GM04504 (cell line): ENCODE measurements at places on chromosomes 11 and 22.

GRCh38 chr22:44526779-44527126 lies 28.7 kb upstream of the RTL6 start:
- no peak for DNase-seq

DNA sequence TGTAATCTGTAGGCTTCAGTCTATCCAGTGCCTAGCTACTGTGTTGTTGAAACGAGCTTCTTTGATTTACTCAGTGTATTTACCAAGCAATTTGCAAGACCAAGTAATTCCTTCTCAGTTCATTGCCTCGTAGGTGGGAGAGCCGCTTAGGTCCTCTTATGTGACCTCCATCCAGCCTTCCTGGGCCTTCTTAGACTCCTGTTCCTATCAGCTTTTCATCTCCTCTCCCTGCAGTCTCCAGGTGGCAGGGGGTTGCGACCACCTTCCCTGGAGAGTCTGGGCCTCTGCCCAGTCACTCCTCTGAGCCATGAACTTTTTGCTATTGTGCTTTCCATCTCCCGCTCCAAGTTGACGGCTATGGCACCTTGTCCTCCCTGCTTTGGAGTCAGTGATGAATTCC lies 251.8 kb downstream of the KIRREL3 start:
- DNase-seq: no peak

DNA sequence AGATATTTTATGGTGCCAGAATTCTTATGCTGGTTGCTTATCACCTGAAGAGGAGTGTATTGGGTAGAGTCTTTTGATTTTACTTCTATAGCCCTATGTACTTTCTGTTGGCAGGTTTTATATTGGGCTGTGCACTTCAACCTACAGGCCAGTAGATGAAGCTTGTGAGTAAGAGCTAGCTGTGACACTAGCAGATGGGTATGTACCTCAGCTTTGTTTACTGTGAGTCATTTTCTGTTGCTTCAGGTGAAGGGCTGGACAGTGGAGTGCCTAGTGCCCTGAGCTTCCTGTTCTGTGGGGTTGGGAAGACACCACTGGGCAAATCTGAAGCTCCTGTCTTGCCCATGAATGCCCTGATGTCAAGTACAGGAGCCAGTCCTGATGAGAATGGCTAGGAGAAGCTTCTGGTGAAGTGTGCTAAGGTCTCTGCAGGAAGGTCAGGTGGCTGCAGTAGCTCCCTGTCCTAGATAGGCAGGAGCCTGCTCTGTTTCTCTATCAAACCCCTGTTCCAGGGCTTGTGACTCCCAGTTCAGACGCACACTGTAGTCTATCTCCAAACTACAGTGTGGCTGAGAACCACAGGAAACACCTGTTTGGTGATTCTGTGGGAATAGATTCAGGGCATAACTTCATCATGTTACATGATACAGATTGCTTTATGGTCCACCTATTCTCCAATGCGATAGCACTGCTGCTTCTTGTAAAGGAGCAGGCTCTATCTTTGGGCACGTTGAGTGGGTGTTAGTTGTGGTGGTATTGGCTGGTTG lies 755.7 kb downstream of the KCNA4 start:
- no peak for DNase-seq

DNA sequence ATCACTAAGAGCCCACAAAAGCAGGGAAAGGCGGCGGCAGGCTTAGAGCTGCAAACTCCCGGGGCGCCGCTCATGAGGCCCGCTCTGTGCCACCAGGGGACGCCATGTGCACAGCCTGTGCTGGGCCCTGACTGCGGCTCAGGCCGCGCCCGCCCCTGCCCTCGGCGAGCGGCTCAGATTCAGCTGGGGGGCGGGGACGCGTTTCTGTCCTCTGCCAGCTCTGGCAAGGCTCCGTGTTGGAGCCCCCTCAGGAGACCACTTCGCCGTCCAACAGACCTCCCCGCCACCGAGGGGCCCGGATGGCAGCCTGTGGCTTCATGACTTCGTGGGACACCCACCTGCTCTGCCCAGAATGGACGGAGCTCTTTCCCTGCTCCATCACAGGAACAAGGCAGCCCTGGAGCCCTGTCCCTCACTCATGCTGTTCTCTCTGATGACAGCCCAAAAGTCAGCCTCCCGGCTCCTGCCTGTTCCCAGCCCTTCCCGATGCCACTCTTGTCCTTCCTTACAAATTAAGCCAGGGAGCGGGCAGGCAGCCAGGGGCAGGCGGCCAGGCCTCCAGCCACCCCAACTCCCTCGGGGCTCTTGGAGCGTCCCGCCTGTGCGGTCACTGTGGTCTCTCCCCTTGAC lies 69.1 kb downstream of the NAT10 start:
- DNase-seq: peak; percentile 31

GRCh38 chr11:75576499-75576918 lies 14.5 kb downstream of the SERPINH1 start:
- no peak for DNase-seq

DNA sequence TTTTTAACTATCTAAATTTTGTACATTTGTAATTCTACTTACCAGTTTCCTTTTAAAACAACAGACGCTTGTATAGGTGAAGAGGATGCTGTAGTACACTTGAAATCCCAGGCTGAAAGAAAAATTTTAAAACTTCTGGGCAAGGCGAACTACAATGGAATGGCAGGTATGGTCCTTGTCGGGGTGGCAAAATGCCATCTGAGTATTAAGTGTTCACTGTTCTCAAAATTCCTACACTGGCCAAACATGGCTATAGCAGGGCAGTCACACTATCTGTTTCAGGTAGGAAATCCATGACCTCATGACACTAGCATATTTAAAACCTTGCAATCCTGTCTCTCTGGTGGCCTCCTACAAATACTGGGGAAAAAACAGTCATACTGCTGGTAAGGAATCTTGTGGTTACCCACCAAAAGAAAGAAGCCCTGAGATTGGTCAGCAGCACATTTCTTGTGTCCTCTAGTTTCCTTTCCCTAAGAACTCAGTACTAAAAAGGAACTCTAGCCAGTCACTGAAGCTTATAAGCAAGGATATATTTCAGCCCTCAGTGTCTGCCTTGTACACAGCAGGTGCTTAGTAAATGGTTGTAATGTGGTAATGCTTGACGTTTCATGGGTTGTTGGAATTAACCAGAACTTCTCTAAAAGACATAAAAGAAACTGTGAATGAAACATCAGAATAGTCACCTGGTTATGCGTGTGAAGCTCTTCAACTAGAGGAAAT lies 5.2 kb upstream of the ZC3H12C start:
- DNase-seq: peak; percentile 27

GRCh38 chr11:69178819-69179482 lies 23.2 kb downstream of the SMIM38 start:
- no peak for DNase-seq

DNA sequence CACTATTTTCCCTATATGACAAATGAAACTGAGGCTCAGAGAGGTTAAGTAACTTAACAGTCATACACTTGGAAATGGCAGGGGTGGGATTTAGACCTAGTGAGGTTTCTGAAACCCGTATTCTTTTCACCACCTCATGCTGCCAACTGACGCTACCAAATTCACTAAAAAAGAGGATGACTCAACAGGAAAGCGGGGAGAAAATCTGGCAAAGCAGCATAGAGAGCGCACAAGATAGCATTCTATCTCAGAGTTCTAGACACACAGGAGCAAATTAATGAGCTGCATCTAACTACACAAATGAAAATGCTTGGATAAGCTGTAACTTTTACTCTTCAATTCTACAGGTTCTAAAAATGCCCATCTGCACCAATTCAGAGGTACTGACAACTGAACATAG lies 136.4 kb downstream of the RBFOX2 start:
- DNase-seq: peak; percentile 58

- DNase-seq: no peak
These were observed 60.4 kb upstream of the THY1 start for GRCh38 chr11:119483341-119483880.

- no peak for DNase-seq
These were observed 4.8 kb upstream of the FAR1 start for GRCh38 chr11:13663631-13664071.

- no peak for DNase-seq
These were observed 216.8 kb downstream of the SWAP70 start for GRCh38 chr11:9880657-9881056.

DNA sequence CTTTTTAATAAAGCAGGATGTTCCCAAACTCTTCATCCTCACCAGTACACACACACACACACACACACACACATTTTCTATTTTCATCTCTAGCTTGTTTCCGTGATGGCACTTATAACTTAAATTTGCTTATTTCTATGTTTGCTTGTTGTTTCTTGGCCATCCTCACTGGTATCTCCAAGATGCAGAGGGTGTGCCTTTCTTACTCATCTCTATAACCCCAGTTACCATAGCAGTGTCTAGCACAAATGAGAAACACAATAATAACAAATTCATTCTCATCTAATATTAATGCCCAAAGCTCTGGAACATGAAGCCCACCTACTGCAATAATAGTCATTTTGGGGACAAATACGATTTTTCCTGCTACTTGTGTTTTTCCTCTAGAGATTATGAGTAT lies 156.3 kb downstream of the GRM5 start:
- no peak for DNase-seq

GRCh38 chr11:1744891-1745700 lies 5.3 kb downstream of the IFITM10 start:
- no peak for DNase-seq
